ENCODE measurements at places on chromosomes 4 and X. TPM values are rescaled to one million over a fixed set of nuclear protein-coding genes. Genes with fewer than 3 reads are reported as not detected.
A peak's percentile ranks its signal among the peaks of the same experiment; 100 is the strongest.

GRCh38 chrX:103630171-103630511 lies 1.4 kb downstream of the TCEAL1 start:
- DNase-seq, result no peak
- H3K4me3 ChIP-seq, result peak overlapping the region; percentile 78
- no peaks in the 10 kb centered on the region for H3K36me3 ChIP-seq
- peaks cover 7% of the 10 kb centered on the region for H3K4me1 ChIP-seq
- H3K27me3 ChIP-seq, result no peaks in the 10 kb centered on the region
- H3K27ac ChIP-seq, result peak overlapping the region; percentile 86

DNA sequence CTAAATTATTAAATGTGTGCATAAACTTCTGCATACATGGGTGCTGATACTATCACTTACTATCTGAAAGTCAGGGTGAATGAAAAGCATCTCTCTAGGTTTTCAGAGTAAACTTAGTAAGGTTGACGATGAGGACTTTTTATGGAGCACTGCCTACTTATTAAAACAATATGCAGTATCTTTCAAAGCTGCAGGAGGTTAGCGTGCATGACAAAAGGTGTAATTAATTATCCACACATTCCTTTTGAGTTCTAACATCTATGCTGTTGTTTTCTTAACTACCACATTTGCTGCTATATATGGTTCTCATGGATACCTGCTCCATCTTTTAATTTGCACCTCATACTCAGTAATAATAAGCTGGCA lies 256.2 kb downstream of the FSTL5 start:
- H3K4me3 ChIP-seq, result no peak overlapping the region
- DNase-seq, result no peak
- H3K27ac ChIP-seq, result no peak overlapping the region
- no peaks in the 10 kb centered on the region for H3K36me3 ChIP-seq
- H3K4me1 ChIP-seq, result no peaks in the 10 kb centered on the region

GRCh38 chrX:128439159-128439558 lies 387.0 kb upstream of the ACTRT1 start:
- 0 out of 2 replicates have a peak, but pooled peaks cover 8% of the 10 kb centered on the region for H3K4me1 ChIP-seq
- peak; percentile 0 for DNase-seq
- no peaks in the 10 kb centered on the region for H3K27me3 ChIP-seq
- no peak overlapping the region for H3K27ac ChIP-seq
- H3K4me3 ChIP-seq, result no peak overlapping the region

GRCh38 chrX:39152106-39152649 lies 350.9 kb downstream of the MID1IP1 start:
- H3K36me3 ChIP-seq, result no peaks in the 10 kb centered on the region
- H3K27me3 ChIP-seq, result no peaks in the 10 kb centered on the region
- peaks cover 8% of the 10 kb centered on the region for H3K4me1 ChIP-seq
- H3K27ac ChIP-seq, result no peak overlapping the region
- no peak for DNase-seq
- no peak overlapping the region for H3K4me3 ChIP-seq

GRCh38 chr4:55931833-55932232 lies 16.9 kb upstream of the CEP135 start:
- H3K4me3 ChIP-seq, result no peak overlapping the region
- no peak for DNase-seq
- no peaks in the 10 kb centered on the region for H3K27me3 ChIP-seq
- no peak overlapping the region for H3K27ac ChIP-seq
- no peaks in the 10 kb centered on the region for H3K36me3 ChIP-seq

Gene CCDC149
- 0.21 TPM for total RNA-seq
